ENCODE measurements at places on chromosomes 7 and 10.
A peak's percentile ranks its signal among the peaks of the same experiment; 100 is the strongest.

DNA sequence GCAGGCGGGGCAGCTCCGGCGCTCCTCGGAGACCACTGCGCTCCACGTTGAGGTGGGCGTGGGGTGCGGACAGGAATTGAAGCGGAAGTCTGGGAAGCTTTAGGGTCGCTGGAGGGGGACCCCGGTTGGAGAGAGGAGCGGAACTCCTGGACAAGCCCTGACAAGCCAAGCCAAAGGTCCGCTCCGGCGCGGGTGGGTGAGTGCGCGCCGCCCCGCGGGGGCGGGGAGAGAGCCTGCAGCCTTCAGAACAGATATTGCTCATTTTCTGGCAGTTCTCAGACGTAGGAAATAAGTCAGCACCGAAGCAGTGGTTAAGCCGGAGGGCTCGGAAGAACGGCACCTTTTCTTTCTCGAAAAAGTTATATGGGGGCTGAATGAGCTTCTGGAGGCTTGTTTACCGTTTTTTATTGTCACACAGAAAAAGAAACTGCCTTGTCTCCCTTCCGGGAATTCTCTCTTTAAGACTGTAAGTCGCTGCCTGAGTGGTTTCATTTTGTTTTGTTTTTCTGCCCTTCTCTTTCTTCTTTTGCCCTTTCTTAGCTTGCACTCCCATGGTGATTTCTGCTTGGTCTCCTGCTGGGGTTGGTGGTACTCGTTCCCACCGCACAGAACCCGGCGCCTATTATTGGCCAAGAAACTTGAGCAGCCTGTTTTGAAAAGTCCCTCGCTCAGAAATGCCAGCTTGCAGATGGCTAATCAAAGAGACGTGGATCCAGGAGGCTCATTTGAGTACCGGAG, 732 bp downstream of the FAS start:
- peak; percentile 51 for DNase-seq

DNA sequence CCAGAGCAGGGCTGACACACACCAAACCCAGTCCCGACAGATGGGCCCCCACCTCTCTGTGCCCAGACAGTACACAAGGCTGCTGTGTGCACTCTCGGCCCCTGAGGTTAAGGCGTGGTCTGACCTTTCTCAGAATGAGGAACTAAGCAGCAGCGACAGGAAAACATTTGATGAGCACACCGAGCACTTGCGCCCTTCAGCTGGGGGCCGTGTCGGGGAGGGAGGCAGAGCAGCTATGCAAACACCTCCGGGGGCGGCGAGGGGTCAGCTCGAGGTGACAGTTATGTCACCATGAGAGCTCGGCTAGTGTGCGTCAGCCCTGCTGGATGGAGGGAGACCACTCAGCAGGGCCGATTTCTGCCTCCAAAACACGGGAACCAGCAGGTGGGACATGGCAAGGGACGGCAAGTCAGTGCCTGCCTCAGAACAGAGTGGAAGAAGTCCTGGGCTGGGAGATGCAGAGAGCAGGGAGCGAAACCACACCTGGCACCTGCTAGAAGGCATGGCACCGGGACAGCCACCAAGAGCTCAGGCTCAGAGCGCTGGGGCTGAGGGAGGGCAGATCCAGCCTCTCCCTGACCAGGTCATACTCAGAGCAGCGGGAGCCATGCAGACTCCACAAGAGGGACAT, 57.4 kb downstream of the CHST15 start:
- no peak for DNase-seq

GRCh38 chr10:397321-398068, 262.2 kb downstream of the ZMYND11 start:
- DNase-seq = no peak

- DNase-seq = no peak
Observed at GRCh38 chr7:101235522-101235921, 2.1 kb downstream of the CLDN15 start.

DNA sequence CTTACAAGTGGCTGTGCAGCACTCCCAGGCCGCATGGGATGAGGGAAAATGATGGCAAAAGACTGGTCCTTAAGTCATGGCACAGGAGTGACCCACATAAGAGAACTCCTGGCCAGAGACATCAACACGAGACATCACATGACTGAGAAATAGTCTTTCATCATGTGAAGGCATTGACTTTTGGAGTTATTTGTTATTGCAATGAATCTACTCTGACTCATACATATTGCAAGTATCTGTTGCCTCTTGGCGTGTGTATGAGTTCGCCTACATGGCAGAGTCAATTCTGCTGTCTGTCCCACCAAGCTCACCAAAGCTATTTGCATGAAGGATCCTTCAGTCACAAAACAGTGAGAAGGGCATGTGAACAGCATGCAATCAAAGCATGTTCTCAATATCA, 59.7 kb upstream of the HABP2 start:
- DNase-seq = no peak

DNA sequence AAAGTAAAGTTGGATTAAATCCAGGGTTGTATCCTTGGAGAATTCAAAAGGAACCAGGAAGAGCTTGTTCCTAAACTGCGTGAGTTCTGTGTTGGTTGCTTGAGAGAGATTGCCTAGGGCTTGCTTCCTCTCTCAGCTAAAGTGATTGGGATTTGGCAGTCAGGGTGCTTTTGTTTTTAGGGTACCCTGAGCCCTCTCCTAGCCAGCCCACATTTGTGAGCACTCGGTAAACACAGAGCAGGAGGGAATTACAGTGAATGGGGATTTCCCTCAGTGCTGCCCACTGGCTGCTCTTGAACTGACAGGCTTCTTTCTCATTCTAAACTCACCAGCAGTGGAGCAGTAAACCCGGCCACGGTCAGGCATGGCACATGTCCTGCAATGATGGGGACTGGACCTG, 146.9 kb downstream of the TPST1 start:
- DNase-seq = no peak

GRCh38 chr7:16025696-16026095, 339.2 kb upstream of the MEOX2 start:
- DNase-seq = no peak

- no peak for DNase-seq
Observed at GRCh38 chr10:98299341-98299740, 31.3 kb upstream of the LOXL4 start.

- DNase-seq = no peak
Observed at GRCh38 chr10:52252307-52252706, 61.8 kb upstream of the DKK1 start.

- DNase-seq = no peak
Observed at GRCh38 chr7:22386865-22387264, 29.9 kb upstream of the RAPGEF5 start.

DNA sequence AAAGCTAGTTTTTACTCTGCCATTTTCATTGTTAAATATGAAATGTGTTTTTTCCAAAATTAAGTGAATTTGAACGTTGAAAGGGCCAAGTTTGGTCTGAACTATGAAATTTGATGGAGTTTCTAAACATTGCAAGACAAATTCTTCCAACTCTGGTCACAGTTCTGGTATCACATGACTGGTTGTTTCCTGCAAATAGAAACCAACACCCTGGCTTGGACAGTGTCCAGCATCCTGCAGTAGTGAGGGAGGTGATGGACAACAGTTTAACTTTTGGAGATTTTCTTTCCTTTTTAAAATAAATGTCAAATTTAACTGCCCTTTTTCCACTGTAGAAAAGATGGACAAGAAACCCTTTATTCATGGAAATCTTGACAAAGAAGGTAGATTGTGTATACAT, 54.8 kb upstream of the AGBL3 start:
- no peak for DNase-seq

GRCh38 chr7:30231271-30231670, 53.1 kb upstream of the ZNRF2 start:
- no peak for DNase-seq
